ENCODE measurements at places on chromosomes 3 and 15.

GRCh38 chr3:139353920-139354556 lies 10.2 kb downstream of the MRPS22 start:
- DNase-seq, result no peak

- no peak for DNase-seq
Measured at GRCh38 chr15:39199076-39199475, 381.8 kb upstream of the THBS1 start.

DNA sequence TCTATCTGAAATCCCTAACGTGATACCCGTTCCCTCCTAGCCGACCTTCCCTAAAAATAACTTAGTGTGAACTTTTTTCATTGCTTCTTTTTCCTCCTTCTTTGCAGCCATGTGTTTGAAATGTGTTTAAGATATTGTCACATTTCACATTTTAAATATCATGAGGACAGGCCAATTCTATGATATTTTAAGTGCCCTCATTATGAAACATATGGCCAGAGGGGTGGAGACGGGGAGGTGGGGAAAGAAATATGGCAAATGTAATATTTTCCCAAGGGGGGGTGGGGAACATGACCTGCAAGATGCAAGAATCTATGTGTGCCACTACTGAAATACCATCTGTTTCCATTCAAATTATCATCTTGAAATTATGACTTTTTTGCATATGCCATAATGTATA lies 1039.2 kb downstream of the AGBL1 start:
- DNase-seq, result no peak

- no peak for DNase-seq
Measured at GRCh38 chr3:154427685-154428285, 2.2 kb downstream of the GPR149 start.

- DNase-seq, result no peak
Measured at GRCh38 chr15:92189166-92189565, 204.5 kb upstream of the ST8SIA2 start.

GRCh38 chr3:177642042-177642803 lies 444.9 kb upstream of the TBL1XR1 start:
- no peak for DNase-seq

DNA sequence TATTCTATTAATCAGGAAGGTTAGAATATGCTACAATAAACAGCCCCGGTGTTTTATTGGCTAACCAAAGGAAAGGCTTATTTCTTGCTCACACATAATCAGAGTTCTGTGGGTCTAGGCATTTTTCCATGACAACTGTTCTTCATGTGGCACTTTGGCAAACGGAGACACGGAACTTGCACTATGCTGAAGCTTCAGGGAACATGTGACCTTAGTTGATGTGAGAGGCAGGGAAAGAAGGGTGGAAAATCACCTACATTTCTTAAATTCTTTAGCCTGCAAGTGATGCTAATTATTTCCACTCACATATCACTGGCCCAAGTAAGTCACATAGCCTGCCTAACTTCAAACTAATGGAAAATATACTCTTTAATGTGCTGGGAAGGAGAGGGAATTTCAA lies 344.6 kb downstream of the SV2B start:
- no peak for DNase-seq

GRCh38 chr3:130256821-130257340 lies 88.6 kb upstream of the COL6A5 start:
- DNase-seq, result no peak

DNA sequence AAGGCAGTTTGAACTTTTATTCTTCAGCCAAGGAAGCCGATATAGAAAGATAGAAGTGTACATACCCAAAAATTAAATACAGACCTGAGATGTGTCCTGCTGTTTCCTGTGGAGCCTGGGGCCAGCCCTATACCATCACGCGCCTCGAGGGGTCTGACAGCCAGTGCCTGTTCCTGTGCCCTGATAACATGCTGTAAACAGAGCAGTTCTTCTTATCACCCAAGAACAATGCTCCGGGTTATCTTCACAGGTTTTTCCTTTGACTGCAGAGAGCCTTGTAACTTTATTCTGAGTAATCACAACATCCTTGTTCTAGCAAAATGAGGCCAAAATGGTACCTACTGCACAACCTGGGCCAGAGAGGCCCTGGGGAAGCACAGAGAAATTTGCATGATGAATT lies 289.7 kb upstream of the CHRM5 start:
- DNase-seq, result no peak

DNA sequence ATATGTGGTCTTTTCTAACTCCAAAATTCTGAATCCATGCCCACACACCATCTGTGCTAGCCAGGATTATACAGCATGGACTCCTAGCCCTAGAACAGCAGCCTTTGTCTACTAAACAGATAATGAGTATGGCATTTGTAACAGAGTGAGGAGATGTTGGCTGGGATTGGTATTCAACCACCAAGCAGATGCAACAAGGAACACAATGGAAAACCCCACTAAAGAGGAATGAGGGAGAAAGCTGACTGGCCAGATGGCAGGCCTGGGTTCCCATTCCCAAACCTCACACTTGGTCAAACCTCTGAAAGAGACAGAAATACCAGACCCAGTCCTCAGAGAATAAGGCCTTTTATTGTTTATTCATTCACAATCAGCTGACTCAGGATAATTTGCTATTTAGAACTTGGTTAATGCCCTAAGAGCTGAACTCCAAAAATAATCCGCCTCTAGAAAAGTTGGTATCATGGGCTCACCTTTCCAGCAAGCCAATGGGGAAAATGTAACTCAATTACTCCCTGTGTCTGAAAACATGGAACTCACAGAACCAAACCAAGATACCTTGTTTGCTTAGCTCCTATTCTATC lies 145.6 kb downstream of the LRRC3B start:
- no peak for DNase-seq

- no peak for DNase-seq
Measured at GRCh38 chr3:184002469-184002868, 15.2 kb downstream of the ABCC5 start.

DNA sequence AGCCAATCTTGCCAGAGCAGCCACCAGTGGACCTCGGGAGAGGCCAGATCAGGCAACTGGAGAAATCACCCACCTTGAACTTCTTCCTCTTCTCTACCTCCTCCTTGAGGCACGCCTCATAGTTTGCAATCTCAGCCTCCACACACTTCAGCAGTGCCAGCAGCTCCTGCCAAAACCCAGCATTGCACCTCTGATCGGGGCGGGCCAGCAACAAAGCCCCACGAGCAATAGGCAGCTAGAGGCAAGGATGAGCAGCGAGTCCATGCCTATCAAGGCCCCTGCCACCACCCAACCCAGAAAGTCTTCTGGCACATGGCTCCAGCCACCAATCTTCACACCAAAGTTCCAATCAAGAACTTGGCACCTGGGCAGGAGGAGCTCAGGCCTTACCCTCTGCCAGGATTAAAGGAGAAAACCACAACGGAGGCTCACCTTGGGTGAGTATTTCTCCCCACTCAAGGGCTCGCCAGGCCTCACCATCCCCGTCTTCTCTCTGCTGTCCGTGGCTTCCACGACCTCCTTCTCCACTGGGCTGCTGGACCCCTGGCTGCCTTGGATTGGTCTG lies 42.1 kb downstream of the SEMA3G start:
- no peak for DNase-seq

DNA sequence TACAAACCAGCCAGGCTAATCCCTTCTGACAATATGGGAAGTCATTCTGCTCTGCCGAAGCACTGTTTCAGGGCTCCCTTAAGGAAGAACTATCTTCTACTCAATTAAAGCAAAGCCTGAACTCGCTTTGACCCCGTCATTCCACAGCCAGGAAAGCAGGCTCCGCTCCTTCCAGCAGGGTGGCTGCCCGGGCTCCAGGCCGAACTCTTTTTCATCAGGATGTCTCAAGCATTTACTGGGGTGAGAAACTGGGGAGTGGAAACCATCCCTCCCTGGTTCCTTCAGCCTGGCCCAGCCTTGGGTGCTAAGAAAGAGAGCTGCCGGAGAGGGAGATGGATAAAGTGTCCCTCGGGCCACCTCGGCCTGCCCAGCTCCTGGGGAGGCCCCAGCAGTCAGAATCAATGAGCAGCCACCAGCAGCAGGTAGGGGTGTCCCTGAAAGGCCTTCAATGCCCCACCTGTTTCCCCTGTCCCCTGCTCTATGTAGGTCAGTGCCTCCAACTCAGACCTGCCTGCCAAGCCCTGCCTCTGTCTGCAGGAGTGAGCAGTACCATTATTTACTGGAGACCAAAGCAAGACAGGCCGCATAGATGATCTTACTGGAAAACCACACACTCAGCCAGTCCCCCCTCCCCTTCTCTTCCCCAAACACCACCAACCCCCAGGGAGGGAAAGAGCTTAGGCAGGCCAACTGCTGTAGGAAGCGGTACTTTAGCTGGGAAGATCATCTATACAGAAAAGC lies 225.6 kb upstream of the TLE3 start:
- no peak for DNase-seq

DNA sequence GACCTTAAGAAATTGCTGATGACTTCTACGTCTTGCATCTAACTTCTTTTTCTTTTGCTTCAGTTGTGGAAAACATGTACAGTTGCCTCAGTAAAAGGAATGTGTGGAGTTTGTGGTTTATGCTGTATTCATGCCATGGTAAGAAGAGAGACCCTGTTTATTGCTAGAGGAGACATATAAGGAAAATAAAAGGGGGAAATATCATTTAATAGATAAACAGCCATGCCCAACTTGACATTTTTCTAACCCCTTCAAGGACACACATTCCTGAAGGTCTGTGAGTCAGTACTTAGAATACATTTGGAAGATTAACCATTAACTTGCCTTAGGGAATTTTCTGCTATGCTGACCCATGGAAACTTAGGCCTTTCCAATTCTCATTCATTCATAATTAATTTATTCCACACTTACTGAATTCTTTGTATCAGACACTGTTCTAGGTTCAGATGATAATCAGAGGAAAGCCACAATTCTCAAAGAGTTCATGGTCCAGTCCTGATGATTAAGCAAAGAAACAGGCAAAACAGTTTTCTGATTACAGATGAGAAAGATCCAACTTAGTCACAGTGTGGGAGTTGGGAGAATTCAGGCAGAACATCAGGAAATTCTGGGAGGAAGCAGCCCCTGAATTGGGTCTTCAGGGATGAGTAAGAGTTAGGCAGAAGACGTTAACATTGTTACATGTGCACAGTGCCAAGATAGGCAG lies 329.8 kb upstream of the RASGRP1 start:
- no peak for DNase-seq

DNA sequence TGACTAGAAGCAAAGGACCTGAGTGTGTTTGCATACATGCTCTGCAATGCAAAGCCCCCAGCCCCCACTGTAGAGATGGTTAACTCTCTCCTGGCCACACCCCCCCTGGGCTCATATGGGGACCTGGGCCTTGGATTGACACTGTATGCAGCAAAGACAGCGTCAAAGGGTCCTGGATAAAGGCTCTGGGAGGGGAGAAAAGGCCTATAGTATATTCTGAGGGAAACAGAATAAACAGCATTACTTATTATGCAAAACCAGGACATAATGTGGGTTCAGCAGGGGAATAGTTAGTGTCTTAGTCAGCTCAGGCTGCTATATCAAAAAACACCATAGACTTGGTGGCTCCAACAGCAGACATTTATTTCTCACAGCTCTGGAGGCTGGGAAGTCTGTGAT lies 158.7 kb downstream of the APBA2 start:
- no peak for DNase-seq

DNA sequence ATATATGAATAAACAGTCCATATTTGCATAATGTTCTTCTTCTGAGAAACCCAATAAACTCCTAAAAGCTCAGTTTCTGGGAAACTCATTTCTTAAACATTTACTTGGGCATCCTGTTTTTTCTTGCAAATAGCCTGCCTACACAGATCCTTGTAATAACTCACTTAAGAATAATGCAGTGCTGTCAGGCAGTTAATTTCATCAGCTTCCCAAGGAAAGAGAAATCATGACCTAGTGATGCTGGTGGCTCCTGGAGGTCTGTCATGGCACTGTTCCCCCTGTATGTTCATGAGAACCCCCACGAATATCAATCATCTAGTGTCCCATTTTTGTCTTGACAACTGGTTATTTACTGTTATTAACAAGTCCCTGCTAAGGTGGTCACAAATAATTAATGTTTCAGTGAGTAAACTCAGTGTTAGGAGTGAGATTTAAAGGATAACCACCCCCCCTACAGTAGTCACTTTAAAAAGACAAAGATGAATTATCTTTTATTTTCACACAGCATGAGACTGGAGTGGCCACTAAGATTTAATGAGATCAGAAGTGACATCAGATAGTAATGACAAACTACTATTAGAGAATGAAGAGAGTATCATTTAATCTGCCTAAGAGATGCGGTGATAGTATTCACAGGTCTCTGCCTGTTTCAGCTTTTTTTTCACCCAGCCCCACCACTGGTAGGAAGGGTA lies 279.5 kb upstream of the NECTIN3 start:
- DNase-seq, result no peak

DNA sequence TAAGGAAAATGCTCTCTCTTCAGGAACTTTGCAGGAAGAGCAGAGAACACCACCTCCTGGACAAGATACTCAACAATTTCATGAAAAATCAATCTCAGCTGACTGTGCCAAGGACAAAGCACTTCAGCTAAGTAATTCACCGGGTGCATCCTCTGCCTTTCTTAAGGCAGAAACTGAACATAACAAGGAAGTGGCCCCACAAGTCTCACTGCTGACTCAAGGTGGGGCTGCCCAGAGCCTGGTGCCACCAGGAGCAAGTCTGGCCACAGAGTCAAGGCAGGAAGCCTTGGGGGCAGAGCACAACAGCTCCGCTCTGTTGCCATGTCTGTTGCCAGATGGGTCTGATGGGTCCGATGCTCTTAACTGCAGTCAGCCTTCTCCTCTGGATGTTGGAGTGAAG lies 200.5 kb downstream of the AKAP13 start:
- DNase-seq, result no peak

DNA sequence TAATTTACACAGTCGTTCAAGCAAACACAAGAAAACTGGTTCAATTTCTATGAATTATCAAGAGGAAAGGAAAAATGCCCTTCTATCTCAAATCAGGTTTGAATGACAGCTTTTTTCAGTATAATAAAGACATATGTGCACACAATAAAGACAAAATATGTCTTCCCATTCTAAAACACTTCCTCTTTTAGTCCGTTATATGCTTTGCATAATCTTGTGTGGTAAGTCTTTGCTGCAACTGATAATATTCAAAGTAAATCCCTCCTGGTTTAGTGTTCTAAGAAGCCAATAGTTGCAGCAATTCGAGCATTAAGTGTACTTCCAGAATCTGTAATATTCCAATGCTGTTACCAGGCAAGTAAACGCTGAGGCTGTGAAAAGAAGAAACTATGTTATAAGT lies 43.7 kb upstream of the MAPKBP1 start:
- no peak for DNase-seq

GRCh38 chr3:128554465-128555097 lies 61.6 kb upstream of the GATA2 start:
- DNase-seq, result no peak

DNA sequence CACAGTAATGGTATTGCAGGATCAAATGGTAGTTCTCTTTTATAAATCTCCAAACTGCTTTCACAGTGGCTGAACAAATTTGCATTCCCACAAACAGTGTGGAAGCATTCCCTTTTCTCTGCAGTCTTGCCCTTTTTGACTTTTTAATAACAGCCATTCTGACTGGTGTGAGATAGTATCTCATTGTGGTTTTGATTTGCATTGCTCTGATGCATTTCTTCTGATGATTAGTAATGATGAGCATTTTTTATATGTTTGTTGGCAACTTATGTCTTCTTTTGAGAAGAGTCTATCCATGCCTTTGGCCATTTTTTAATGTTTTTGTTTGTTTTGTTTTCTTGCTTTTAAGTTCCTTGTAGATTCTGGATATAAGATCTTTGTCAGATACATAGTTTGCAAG lies 316.1 kb upstream of the TMCO5A start:
- DNase-seq, result no peak

- DNase-seq, result no peak
Measured at GRCh38 chr3:42402394-42403096, 7.9 kb downstream of the LYZL4 start.
